Astrocyte of the spinal cord (primary cell): ENCODE measurements at places on chromosomes 5 and 9.
A peak's percentile ranks its signal among the peaks of the same experiment; 100 is the strongest.

DNA sequence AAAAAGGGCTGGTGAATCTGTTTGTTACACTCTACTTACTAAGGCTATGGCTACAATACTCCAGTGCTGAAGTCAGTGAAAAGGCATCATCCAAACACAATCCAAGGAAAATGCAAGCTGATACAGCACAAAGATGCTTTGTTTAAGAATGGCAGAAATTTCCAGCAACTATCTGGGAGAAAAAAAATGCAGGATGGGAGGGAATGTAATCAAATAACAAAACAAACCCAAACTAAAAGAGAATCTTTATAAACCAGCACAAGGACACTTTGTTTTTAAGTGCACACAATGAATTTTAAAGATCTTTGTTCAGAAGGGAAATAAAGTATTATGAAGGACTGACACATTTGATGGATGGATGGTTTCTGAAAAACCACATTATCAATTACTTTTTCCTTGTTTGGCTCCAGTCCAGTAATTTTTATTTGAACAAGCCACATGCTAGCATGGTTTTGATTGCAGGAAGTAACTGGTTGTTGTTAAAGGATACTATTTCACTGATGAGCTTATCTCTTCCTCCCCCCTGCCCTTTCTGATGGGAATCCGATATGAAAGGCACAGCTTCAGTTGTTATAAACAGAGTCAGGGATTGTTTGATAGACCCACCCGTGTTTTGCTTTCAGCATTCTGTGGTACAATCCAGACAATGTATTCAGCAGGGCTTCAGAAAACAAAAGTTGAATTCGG lies 12.1 kb upstream of the TLE4 start:
- no peak for DNase-seq

DNA sequence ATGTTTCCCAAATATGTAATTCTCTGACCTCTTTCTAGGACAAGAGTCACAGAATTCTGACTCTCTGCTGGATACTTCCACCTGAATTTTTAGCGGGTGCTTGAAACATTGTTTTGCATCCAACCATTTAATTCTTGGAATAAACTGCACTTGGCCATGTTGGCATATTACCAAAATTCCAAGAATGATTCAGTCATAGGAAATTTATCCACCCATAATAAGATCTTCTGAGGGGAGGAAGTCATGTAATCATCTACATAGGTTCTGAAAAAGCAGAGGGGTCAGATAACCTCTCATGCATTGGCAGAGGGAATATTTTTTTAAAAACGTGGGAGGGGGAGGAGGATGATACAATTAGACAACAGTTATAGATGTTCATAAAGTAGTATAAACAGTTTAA lies 156.9 kb downstream of the PAM start:
- DNase-seq: peak; percentile 73

- no peak for DNase-seq
These were observed 753.2 kb downstream of the TLR4 start for GRCh38 chr9:118457171-118458000.

- peak; percentile 58 for DNase-seq
These were observed 78.4 kb downstream of the MAP1B start for GRCh38 chr5:72185496-72186329.

DNA sequence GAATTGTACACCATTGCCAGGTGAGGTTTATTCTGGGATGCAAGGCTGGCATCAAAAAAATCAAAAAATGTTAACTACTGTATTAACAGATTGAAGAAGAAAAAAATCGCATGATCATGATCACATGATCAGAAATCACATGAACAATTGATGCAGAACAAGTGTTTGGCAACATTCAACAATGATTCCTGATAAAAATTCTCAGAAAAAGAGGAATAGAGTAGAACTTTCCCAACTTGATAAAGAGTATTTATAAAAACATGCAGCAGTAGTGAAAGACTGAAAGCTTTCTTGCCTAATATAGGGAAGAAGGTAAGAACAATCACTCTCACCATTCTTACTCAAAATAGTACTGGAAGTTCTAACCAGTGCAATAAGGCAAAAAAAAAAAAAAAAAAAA lies 16.4 kb downstream of the SLCO4C1 start:
- no peak for DNase-seq

- no peak for DNase-seq
These were observed 19.2 kb downstream of the NIPAL4 start for GRCh38 chr5:157479166-157479565.

DNA sequence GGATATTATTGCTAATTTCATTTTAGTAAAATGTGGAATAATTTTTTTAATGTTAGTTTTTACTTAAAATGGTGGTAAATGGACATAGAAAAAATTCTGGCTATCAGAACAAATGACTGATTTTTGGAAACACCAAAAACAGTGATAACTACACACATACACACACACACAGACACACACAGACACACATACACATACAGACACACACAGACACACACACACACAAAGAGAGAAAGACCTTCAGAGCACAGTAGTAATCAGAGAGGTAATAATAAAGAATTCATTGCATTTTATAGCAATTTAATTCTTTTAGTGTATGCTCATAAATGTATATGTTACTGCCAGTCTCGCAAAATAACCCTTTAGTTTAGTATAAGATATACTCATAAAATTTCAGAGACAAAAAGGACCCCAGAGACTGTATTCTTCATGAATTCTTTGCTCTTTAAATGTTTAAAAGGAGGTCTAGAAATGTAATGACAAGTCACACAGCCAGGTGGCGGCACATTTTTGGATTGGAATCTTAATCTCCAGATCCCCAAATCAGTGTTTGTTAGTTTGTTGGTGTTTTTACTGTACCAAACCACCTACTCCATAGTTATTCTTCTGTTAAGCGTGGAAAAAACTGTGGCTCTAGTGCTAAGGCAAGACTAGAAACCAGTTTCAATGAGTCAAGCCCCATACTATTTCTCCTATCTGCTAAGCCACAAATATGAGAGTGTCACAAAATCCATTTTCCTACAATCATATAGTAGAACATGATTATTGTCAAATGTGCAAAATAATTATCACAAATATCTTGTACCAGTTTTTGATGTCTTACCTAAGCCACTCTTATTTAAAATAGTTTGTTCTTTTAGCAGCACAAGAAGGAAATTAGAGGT lies 109.9 kb downstream of the EDIL3 start:
- peak; percentile 47 for DNase-seq

GRCh38 chr5:7878381-7878873 lies 9.5 kb downstream of the MTRR start:
- DNase-seq: peak; percentile 25

- peak; percentile 87 for DNase-seq
These were observed 214.4 kb upstream of the S1PR3 start for GRCh38 chr9:88776717-88777497.

DNA sequence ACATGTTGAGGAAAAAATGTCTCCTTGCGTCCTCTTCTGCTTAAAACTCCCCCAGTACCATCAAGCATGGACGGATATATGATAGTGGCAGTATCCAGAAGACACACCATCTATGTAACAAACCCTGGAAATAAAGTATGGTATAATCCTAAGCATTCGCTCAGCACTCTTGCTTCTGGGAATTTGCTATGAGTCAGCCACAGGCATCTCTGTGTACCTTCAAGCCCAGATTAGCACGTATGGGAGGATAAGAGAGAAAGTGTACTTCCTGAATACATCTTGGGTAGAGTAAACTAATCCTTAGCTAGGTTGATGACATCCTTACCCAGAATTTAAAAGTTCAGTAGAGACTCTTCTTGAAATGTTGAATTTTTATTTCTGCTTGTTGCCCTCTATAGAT lies 71.2 kb downstream of the GHR start:
- no peak for DNase-seq

GRCh38 chr9:109369285-109369684 lies 48.4 kb upstream of the EPB41L4B start:
- DNase-seq: no peak

GRCh38 chr5:177183142-177183541 lies 49.6 kb downstream of the NSD1 start:
- DNase-seq: no peak

DNA sequence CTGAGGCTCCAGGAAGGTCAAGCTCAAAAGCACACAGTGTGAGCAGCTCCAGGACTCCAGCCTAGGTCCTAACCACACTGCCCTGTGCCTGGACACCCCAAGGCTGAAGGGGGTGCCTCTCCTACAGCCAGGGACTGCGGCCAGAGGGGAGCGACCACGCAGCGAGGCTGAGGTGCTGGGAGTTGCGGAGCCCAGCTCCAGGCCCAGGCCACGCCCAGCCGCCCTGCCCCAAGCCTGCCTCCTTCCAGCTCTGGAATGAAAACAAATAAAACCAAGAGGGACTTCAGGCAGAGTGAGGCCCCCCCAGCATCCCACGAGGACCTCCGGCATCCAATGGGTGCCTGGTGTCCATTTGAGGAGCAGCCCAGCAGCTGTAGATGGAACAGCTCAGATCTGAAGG lies 15.2 kb downstream of the VAV2 start:
- no peak for DNase-seq

- DNase-seq: no peak
These were observed 93.8 kb downstream of the HSPA4 start for GRCh38 chr5:133145436-133146170.

- no peak for DNase-seq
These were observed 55.7 kb upstream of the SYNPO start for GRCh38 chr5:150584556-150585335.

DNA sequence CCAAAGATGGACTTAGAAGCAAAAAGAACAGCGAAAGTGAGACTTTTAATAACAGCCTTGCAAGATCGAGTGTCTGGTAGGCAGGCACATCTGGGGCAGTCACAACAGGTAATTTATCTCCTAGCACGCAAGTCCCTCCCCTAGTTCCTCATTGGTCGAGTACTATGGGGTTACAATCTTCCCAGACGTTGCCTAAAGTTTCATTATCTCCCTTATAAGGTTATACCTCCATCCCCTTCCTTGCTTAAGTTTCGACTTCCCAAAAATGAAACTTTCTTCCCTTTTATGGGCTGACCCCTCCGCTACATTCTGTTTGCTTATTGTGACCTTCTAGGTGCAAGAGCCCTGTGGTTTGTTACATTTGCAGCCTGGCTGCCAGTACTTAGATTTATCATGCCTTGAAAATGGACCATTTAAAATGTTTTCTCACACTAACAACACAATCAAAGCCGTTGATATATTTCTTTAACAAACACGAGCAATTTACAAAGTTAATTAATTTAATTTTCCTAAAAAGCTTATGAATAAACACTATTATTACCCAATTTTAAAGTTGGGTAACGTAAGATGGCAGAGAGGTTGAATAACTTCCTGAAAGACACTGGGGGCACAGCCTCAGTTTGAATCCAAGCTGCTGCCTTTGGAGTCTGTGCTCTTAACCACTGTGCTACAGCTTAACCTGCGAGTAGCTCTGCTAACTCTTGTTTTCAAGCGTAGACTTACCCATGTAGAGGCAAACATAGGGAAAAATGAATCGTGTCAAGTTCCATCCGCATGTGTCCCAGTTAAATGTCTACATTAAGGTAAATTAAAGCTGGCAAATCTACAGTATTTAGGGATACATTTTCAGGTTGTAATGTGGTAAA lies 91.7 kb downstream of the EDIL3 start:
- no peak for DNase-seq

GRCh38 chr9:130192382-130192999 lies 20.3 kb downstream of the NCS1 start:
- no peak for DNase-seq

DNA sequence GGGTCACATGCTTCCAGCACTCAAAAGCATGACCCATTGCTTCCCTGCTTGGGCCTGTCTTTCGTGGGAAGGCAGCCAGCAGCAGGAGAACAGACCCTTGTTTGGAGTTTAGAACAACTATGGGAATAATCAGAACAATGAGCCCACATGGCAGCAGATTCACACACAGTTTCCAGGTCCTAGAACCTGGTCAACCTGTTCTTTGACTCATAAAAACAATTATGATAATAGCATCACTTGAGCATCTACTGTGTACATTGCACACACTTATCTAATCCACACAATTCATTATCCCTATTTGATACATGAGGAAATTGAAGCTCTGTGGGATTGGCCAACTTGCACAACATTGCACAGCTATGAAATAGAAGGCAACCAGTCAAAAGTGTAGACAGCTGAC lies 41.7 kb downstream of the KLF4 start:
- no peak for DNase-seq

DNA sequence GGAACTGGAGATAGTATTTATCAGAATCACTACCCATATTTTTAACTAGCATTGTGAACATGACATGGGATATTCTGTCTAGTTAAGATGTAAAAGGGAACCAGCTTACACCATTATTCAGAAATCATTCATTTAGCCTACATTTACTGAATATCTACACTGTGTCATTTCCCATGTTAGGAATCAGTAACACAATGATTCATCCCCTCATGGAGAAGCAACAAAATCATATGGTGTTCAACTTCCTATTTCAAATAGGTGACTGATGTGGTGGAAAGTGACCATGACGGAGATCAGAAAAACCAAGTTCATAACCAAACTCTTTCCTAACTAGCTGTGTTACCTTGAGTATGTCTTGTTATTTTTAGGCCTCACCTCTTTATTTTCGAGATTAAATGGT lies 550.0 kb upstream of the TUSC1 start:
- no peak for DNase-seq

- peak; percentile 66 for DNase-seq
These were observed 283.3 kb upstream of the TUT7 start for GRCh38 chr9:86637515-86637914.

DNA sequence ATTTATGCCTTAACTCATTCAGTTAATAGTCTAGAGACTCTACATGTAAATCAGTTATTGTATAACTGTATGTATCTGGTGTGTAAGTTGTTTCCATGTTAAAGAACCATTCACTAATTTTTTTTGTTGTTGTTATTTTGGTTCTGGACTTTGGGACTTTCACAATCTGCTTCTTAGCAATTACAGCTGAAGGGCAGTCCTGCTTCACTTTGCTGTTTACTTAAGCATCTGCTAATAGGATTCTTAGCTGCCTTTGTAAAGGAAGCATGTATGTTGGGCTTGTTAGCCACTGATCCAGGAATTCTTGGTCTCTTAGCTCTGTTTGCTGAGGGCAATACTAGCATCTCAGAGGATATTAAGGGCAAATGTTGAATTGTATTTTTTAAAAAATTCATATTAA lies 97.0 kb downstream of the FOCAD start:
- no peak for DNase-seq

DNA sequence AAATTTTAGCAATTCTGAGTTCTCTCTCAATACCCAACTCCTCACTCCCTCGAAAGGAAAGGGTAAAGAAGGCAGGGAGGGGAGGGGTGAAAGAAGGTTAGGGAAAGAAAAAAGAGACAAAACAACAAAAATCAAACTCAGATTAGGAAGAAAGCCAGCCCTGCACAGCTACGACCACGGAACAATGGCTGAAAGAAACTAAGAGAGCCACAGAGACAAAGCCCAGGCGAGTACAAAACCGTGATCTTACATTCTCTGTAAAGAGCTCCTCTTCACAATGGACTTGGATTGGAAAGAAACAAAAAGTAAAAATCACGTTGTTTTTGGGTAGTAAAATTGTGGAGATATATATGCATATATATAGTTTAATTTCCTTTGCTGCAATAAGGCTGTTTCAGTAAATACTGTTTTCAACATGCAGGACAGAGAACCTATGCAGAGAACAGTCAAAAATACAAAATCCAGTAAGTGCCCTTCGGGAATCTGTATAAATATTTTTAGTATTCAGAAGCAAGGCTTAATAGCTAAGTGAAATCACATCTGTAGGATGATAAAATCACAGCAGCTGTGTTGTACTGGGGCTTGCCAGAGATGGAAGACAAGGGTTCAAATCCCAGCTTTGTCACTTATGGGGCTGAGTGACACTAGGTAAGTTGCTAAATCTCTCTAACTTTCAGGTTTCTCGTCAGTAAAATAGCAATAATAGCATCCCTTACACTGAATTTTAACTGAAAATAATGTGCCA lies 16.9 kb downstream of the PSMB7 start:
- no peak for DNase-seq

GRCh38 chr5:80037366-80037765 lies 2.2 kb downstream of the THBS4 start:
- DNase-seq: no peak

GRCh38 chr5:171092194-171092593 lies 216.9 kb upstream of the TLX3 start:
- DNase-seq: peak; percentile 67
